ENCODE measurements at places on chromosomes 7 and 10.

GRCh38 chr7:31373337-31374289 lies 33.1 kb upstream of the NEUROD6 start:
- DNase-seq: no peak

GRCh38 chr10:78802866-78803265 lies 265.9 kb upstream of the ZMIZ1 start:
- no peak for DNase-seq

- DNase-seq: no peak
Observed at GRCh38 chr7:82633592-82633991, 190.0 kb upstream of the CACNA2D1 start.

- no peak for DNase-seq
Observed at GRCh38 chr10:132560241-132560731, 22.7 kb downstream of the INPP5A start.

GRCh38 chr10:10292501-10292900 lies 725.2 kb upstream of the CELF2 start:
- no peak for DNase-seq

DNA sequence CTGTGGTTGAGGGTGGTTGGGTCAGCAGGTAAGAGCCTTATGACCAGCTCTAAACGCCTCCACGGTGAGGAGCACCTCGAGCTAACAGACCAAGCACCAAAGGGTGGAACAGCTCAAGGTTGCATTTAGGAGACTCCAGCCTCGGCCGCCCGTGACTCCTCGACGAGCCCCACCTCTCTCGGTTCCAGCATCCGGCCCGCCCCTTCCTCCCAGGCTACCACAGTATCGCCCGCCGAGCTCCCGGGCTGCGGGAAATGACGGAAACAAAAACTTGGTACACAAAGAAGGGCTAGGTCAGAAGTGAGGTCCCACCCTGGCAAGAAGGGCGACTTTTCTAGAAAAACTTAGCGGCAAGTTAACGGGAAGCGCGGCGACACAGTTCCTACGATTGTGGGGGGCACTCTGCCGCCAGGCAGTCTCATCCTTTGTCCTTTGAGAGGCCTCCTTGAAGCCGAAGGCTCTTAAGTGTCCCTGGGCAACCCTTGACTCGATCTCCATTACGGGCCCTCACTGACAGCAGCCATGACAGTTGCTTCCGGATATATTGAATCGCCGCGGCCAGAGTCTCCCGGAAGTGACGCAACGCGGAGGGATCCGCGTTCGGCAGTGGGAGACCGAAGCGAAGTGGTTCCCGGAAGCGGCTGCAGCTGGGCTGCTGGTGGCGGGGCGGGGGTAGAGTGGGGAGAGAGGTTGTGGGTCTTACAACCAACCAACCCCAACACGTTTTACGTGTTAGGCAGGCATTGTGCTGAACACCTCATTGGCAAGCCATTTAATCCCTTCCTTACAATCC lies 40.2 kb upstream of the ZNF518A start:
- peak; percentile 84 for DNase-seq

DNA sequence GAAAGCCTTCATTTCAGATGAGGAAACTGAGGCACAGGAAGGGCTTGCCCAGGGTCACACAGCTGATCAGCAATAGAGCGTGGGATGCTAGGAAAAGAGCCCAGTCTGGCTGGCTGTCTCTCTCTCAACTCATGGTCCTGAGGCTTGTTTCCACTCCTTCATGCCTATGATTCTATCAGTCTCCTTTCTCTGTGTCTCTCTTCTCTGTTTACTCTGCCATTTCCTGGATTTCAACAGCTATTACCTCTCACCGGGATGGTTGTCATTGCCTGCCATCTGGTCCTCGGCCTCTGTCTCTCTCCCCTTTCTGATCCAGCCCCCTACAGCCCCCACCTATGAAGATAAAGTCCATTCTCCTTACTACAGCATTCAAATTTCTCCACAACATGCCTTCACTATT lies 93.3 kb upstream of the AGBL3 start:
- no peak for DNase-seq

GRCh38 chr7:6221340-6222319 lies 50.8 kb downstream of the CYTH3 start:
- DNase-seq: no peak

- no peak for DNase-seq
Observed at GRCh38 chr10:117537436-117537903, 5.1 kb upstream of the EMX2 start.

DNA sequence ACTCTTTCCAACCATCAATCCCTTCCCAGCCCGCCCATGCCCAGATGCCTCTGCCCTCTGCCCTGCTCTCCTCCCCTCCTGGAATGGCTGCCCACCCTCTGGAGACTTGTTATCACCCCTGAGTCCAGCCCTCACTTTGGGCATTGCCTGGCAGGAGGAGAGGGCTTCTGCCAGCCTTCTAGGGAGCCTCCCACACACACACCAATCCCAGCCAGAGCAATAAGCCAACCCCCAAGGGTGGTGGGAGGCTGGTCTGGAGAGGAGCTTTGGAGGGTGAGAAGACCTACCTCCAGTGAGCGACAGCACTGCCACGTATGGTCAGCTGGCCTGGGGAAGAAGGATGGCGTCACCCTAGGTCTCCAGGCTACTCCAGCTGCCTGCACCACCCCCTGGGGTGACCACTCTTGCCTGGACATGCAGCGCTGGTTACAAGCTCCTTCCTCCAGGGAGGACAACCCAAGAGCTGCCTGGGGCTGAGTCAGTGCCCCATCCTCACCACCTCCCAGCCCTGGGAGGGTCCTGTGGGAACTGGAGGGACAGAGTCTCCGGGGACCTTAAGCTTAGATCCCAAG lies 8.4 kb downstream of the C10orf105 start:
- DNase-seq: no peak

GRCh38 chr7:97623333-97623732 lies 108.6 kb upstream of the TAC1 start:
- no peak for DNase-seq

DNA sequence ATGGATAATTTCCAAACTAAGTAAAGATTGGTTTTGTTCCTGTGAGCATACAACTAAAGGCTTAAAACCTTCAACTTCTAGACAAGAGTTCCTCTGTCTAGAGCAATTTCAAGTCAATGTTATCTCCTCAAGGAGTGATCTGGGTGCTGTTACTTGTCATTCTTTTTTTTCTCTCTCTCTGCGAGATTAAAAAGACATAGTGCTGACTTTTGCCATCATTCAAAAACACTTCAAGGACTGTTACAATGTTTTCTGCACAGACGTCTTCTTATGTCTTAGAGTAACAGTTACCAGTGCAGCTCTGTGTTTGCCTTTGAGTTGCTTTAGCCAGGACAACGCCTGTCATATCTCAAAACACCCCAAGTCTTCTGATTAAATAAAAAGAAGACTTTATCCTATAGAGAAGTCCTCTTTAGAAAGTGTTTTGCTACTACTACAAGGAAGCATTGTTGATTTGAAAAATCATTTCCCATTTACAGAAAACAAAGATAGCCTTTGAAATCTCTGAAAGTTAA lies 263.5 kb upstream of the FERD3L start:
- DNase-seq: no peak

GRCh38 chr7:86867163-86867762 lies 192.2 kb downstream of the ELAPOR2 start:
- no peak for DNase-seq

DNA sequence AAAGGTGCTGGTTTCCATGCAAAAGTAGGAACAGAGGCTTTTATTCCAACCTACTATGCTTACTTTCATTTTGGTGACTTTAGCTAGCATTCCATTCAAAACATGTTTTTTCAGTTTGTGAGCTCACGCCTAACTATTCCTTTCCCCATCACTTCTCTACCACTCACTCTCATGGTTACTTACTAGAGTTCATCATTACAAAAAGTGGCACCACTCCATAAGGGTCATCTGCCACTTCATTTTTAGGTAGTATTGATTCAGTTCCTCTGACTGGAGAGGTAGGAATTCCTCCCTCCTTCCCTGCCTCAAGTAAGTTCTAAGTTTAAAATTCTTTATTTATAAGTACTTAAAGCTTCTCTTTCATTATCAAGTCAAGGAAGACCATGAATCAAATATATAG lies 543.1 kb downstream of the HTR7 start:
- no peak for DNase-seq

GRCh38 chr7:87530126-87530525 lies 54.6 kb upstream of the ABCB4 start:
- no peak for DNase-seq

GRCh38 chr7:17027143-17027788 lies 145.5 kb upstream of the AGR3 start:
- DNase-seq: no peak

- no peak for DNase-seq
Observed at GRCh38 chr7:24406053-24406788, 122.2 kb downstream of the NPY start.

GRCh38 chr7:45570797-45571196 lies 3.4 kb upstream of the ADCY1 start:
- no peak for DNase-seq

- no peak for DNase-seq
Observed at GRCh38 chr7:152180587-152180986, 155.1 kb downstream of the GALNT11 start.

DNA sequence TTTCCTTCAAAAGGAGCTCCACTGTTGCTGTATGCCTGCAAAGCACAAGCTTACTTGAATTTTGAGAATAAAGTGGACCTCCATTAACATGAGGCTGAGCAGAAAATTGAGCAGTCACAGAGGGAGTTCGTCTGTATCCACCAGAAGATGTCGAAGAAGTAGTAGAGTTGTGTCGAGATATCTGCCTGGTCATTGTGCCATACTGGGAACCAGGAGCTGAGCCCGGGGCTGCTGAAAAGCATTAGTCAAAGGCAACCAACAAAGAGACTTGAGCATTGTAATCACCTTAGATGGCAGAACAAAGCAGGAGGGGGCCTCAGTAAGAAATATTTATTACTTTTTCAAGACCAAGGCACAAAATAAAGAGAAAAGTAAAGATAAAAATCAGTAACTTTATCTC lies 61.5 kb downstream of the PDSS1 start:
- DNase-seq: no peak

- no peak for DNase-seq
Observed at GRCh38 chr7:138429577-138430250, 30.3 kb upstream of the TRIM24 start.

GRCh38 chr7:76233538-76234281 lies 32.0 kb downstream of the SRRM3 start:
- no peak for DNase-seq

DNA sequence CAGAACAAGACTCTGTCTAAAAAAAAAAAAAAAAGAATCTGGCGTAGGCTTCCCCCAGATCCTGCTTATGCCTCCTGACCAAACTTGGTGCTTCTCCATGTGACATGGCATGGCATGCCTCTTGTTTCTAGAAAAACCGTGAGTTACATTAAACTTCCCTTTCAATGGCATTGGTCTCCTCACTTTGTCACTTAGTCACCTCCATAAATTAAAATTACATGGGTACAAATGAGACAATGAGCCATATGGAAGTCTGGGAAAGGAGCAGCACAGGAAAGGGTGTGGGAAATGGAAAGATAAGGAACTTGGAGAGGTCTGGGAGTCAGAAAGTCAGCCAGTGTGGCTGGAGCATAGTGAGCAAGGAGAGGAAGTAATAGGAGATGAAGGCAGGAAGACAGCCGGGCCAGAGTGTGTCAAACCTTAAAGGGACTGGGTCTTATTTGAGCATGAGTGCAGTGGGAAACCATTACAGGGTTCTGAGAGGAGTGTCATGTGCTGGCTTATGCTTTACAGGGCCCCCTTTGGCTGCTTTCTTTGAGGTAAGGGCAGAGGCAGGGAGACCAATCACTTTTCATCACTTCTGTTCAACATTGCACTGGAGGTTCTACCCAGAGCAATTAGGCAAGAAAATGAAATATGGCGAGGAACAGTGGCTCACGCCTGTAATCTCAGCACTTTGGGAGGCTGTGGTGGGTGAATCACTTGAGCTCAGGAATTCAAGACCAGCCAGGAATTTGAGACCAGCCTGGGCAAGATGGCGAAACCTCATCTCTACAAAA lies 21.3 kb upstream of the ZMIZ2 start:
- no peak for DNase-seq

DNA sequence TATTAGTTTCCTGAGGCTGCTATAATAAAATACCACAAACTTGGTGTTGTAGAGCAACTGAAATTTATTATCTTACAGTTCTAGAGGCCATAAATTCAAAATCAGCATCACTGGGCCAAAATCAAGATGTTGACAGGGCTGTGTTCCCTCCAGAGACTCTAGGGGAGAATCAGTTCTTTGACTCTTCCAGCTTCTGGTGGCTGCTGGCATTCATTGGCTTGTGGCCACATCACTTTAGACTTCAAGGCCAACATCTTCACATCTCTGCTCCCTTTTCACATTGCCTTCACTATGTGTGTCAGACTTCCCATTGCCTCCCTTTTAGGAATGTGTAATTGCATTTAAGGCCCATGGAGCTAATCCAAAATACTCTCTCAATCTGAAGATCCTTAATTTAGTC lies 1.6 kb upstream of the MRPS33 start:
- DNase-seq: no peak

GRCh38 chr10:24303522-24304310 lies 94.8 kb downstream of the KIAA1217 start:
- no peak for DNase-seq

DNA sequence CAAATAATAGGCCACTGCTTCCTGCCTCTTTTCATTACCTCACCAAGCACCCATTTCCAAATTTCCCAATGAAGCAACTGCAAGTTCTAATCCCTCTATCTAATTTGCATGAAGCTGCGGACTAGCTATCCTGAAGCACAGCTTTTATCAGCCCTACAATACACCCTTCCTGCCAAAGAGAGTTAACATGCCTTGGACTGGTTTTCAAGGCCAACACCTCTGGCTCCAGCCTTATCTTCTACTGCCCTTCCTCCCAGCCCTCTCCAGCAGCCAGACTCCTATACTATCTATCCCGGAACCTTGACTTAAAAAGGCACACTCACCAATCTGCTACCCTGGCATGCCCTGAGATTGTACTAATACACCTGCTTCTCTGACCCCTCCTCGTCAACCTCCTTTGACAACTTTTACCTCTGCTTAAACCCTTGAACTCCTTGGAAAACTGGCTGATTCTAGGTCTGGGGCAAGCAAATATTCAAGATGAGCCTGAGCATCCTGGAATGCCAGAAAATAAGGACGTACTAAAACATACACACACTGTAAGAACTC lies 73.4 kb downstream of the SGMS1 start:
- no peak for DNase-seq

GRCh38 chr7:42745357-42746059 lies 166.4 kb downstream of the C7orf25 start:
- DNase-seq: no peak

Measured in activated CD8-positive, alpha-beta memory T cell treated with anti-CD3 and anti-CD28 coated beads for 4 hours (primary cell).